ENCODE measurements at places on chromosomes 3 and 15.

- peak; percentile 39 for DNase-seq
Measured at GRCh38 chr15:66927201-66928077, 138.0 kb upstream of the SMAD3 start.

DNA sequence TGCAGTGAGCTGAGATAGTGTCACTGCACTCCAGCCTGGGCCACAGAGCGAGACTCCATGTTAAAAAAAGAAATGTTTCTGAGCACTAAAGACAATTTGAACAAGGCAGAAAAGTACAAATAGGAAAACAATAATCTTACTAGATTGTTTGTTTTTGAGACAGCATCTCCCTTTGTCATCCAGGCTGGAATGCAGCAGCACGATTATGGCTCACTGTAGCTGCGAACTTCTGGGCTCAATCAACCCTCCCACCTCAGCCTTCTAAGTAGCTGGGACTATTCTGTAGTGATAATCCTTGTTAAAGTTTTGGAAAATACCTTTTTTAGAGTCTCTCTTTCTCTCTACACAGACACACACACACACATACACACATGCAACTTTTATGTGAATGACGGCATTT is 107.1 kb downstream of the LPP start:
- DNase-seq, result no peak

- no peak for DNase-seq
Measured at GRCh38 chr3:161067335-161067734, 37.8 kb downstream of the B3GALNT1 start.

DNA sequence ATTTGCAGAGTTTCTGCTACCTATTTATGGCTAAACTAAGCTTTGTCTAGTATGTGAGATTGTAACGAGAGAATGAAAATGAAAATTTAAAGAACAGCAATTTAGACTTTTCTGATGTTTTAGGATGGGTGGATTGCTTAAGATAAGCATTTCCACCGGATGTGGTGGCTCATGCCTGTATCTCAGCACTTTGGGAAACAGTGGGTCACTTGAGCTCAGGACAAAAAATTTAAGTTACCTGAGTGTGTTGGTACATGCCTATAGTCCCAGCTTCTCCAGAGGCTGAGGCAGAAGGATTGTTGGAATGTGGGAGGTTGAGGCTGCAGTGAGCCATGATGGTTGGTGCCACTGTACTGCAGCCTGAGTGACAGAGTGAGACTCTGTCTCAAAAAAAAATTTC is 3.3 kb downstream of the PPP4R2 start:
- no peak for DNase-seq

DNA sequence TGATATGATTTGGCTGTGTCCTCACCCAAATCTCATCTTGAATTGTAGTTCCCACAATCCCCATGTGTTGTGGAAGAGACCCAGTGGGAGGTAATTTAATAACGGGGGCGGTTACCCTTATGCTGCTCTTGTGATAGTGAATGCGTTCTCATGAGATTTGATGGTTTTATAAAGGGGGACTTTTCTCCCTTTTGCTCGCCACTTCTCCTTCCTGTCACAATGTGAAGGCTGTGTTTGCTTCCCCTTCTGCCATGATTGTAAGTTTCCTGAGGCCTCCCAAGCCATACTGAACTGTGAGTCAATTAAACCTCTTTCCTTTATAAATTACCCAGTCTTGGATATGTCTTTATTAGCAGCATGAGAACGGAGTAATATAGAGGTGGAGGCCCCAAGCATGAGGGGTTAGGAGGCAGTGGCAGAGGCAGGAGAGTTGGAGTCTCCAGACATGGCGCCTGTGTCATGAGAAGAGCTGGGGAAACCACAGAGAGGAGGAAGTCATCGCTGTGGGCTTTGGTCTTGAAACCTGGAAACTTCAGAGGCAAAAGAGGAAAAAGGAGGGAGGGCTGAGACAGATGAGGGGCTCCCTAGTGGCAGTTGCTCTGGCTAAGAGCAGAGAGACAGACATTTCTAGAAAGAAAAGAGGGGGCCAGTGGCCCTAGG is 107.8 kb upstream of the VEPH1 start:
- no peak for DNase-seq

DNA sequence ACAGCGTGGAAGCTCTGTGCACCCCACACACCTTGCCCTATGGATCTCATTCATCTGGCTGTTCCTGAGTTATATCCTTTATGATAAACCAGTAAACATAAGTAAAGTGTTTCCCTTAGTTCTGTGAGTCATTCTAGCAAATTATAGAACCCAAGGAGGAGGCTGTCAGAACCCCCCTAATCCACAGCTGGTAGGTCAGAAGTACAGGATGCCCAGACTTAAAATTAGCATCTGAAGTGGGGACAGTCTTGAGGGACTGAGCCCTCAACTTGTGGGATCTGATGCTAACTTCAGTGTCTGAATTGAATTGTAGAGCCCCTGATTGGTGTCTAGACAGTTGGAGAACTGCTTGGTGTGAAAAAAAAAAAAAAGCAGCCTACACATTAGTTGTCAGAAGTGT is 75.1 kb downstream of the B3GNT5 start:
- no peak for DNase-seq

DNA sequence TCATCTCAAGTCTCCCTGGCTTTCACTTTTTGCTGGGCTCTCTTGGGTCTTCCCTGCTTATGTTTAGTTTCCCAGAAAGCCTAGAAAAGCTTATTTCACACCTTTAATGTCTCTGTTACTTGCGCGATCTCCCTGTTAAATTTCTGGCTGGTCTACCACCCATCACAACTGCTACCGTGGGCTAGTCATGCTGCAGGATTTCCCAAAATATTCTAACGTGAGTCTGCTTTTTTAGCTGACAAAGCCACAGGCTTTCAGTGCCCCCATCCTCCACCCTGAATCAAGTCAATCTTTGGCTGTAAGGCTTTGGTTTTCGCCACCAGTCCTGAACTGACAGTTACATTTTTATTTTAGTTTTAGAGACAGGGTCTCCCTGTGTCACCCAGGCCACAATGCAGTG is 74.1 kb downstream of the SUMF1 start:
- no peak for DNase-seq

DNA sequence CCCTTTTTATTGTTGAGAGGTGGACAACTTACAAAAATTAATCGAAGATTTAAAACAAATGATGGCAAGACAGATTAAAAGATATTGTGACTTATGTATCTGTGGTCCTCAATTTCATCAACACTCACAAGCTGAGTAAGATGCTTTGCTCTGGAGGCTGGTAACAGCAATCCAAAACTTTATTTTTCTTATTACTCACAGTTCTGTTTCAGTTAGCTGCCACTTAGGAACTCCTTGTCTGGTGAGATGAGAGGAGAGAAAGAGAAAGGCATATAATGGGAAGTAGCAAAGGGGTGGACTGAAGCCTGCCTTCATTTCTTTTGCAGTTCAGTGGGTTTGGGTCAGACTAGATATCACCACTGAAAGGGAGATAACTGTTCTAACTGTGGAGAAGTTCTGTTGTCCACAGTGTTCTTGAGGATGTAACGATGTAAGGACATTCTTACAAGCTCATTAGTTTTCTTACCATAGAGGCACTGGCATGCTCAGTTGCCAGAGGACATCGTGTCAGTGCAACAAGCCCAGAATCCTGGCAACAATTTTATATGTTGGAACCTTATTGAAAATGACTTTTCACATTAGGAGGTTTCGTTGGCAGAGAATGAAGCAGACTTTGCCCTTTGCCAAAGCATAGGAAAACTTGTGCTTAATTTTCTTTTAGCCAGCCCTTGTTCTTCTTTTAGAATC is 93.6 kb downstream of the PLCL2 start:
- peak; percentile 59 for DNase-seq

DNA sequence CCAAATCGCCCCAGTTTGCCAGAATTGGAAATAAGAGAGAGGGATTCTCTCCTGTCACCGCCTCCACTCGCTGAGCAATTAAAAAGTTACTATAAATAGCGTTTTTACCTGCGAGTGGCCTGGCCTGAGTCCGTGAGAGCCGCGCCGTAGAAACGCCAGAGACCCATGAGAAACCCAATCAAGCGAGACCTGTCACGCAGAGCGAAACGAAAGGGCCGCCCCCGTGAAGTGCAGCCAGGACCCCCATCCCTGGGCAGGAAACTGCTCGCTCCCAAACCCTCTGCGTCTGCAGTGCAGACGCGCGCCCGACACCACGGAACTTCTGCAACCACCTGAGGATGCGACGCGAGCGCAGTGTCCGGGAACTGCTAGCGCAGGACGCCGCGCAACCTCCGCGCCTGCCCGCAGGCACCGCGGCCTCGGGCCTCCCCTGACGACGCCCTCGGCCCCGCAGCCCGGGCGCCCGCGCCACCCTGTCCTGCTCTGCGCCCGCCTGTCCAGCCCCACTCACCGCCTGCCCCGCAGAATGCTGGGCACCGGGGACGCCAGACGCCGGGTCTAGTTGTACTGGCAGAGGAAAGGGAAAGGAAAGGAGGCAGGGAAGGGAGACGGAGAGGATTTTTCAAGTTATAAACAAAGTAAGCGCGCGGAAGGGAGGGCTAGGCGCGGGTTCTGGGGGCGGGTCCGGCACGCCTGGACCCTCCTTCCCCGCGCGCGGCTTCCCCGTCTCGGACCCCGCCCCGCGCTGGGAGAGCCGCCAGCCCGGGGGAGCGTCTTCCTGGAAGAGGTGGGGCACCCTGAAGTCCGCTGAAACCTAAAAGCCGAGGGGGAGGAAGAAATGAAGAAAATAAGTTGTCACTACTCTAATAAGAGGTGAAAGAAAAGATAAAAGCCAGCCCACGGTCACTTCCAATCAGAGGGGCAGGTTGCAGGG is at the start of gene PLSCR4:
TSS of gene PLSCR4 (minus strand) at position 657 of the 934 bp plus-strand sequence. CDS start 29,034 bp downstream, outside the sequence.
- peak; percentile 77 for DNase-seq

DNA sequence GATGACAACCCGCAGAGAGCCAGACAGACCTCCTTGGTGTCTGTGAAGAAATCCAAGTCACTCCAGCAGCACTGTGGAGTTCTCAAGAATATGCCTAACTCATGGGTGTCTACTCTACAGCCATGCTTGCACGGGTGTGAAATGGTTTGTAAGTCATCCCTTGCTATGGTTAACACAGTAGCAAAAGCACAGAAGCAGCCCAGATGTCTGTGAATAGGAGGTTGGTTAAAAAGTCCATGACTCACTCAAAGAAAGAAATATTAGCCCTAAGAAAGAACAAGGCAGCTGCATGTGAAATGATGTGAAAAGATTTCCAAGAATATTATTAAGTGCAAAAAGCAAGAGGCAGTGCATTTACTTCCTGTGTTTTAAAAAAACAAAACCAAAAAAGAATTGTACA is 12.1 kb upstream of the LIMD1 start:
- DNase-seq, result no peak

- DNase-seq, result no peak
Measured at GRCh38 chr3:150384296-150385212, 23.5 kb upstream of the TSC22D2 start.

DNA sequence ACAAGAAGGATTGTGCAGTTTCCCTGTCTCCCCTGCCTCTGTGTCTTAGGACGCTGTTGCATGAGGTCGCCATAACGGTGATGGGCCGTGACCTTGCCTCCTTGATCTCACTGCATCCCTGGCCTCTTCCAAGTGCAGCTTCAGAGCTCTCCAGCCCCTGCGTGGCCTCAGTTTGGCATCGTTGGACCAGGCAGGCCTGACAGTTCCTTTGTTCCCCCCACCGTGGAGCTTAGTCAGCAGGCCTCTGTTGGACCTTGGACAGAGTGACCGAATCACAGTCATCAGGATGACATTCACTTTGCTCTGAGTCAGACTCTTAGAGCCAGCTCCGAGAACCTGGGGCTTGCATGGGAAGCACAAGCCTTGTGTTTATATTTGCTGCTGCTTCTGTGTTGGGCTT is 139.4 kb downstream of the OPA1 start:
- peak; percentile 38 for DNase-seq

- no peak for DNase-seq
Measured at GRCh38 chr3:59777667-59778077, 727.8 kb upstream of the CFAP20DC start.

- no peak for DNase-seq
Measured at GRCh38 chr3:71131375-71132314, 451.9 kb downstream of the FOXP1 start.

Data from adipocyte (in vitro differentiated cells).